ENCODE measurements at places on chromosomes 13 and 19. TPM values are rescaled to one million over a fixed set of nuclear protein-coding genes. Genes with fewer than 3 reads are reported as not detected.

C3 gene
- 0.57 TPM for total RNA-seq

TMEM86B gene
- 9.8 TPM for total RNA-seq

BCAM gene
- not detected for total RNA-seq

KLF1 gene
- not detected for total RNA-seq

IGFL1 gene
- total RNA-seq, result not detected

IRS2 gene
- total RNA-seq, result 72.8 TPM

NKG7 gene
- total RNA-seq, result 336 TPM

COX6B2 gene
- total RNA-seq, result 0.43 TPM

TICAM1 gene
- total RNA-seq, result 12.5 TPM

CLEC17A gene
- total RNA-seq, result not detected

MCEMP1 gene
- total RNA-seq, result not detected

CDC34 gene
- total RNA-seq, result 46.3 TPM

FBXO27 gene
- total RNA-seq, result 0.39 TPM

PRR20B gene
- not detected for total RNA-seq

DNA sequence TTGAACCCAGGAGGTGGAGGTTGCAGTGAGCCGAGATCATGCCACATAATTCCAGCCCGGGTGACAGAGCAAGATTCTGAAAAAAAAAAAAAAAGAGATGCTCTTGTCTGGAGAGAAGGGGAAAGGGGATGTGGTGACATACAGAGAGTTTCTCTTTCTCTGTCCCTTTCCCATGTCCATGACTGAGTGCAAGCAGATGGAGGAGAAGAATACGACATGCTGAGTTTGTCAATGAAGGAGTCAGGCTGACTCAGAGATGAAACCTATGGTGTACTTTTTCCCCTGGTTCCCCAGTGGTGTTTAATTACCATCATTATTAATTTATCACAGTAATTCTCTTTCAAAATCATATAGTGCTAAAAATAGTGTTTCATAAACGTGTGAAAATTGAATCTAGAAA, 448.8 kb downstream of the FOXO1 start:
- DNase-seq, result no peak
- no peak overlapping the region for H3K27ac ChIP-seq
- H3K4me1 ChIP-seq, result peaks cover 34% of the 10 kb centered on the region
- no peak overlapping the region for H3K4me3 ChIP-seq
- H3K36me3 ChIP-seq, result no peaks in the 10 kb centered on the region
- H3K27me3 ChIP-seq, result no peaks in the 10 kb centered on the region

DNA sequence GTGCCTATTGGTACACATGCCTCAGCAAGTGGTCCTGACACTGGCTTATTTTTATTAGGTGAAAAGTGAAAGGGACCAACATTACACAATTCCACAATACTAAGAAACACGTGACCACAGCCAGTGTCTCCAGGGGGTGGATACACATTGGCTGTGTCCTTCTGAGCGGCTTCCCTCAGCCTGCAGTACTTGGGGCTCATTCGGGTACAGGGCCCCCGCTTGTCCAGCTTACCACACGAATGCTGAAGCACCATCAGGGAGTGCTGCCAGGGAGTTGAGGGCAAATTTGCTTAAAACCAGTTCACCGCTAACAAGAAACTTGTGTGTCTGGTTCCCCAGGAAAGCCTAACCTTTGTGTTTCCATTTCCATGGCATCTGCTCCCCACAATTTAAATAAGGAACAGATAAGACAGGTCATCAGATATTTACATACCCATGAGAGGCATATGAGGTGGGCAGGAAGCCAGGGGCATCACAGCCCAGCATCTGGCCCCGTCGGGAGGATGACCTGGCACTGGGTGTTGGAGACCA, 23.3 kb downstream of the PBX4 start:
- no peak overlapping the region for H3K4me3 ChIP-seq
- peaks cover 18% of the 10 kb centered on the region for H3K36me3 ChIP-seq
- H3K4me1 ChIP-seq, result peaks cover 40% of the 10 kb centered on the region
- no peak for DNase-seq
- H3K27ac ChIP-seq, result no peak overlapping the region

DNA sequence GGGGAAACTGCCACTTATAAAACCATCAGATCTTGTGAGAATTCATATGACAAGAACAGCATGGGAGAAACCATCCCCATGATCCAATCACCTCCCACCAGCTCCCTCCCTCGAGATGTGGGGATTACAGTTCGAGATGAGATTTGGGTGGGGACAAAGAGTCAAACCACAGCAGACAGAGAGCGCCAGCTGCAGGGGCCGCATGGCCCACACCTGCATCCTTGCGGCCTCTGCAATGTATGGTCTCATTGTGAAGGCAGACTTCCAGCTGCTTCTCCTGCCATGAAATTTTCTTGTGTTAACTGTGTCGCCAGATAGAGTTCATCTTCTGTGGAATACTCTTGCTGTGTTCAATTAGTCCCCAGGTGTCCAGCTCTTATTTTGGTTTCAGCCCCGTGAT, 17.3 kb upstream of the SLC15A1 start:
- H3K27ac ChIP-seq, result no peak overlapping the region
- no peaks in the 10 kb centered on the region for H3K4me1 ChIP-seq
- no peaks in the 10 kb centered on the region for H3K27me3 ChIP-seq
- no peak overlapping the region for H3K4me3 ChIP-seq
- DNase-seq, result no peak
- no peaks in the 10 kb centered on the region for H3K36me3 ChIP-seq

GRCh38 chr13:25778808-25779305, 273.0 kb downstream of the SHISA2 start:
- H3K27ac ChIP-seq, result no peak overlapping the region
- DNase-seq, result no peak
- H3K4me1 ChIP-seq, result no peaks in the 10 kb centered on the region
- no peaks in the 10 kb centered on the region for H3K36me3 ChIP-seq
- no peaks in the 10 kb centered on the region for H3K27me3 ChIP-seq
- H3K4me3 ChIP-seq, result no peak overlapping the region

GRCh38 chr13:73355134-73355533, 296.3 kb downstream of the KLF5 start:
- H3K27ac ChIP-seq, result no peak overlapping the region
- H3K36me3 ChIP-seq, result no peaks in the 10 kb centered on the region
- no peaks in the 10 kb centered on the region for H3K27me3 ChIP-seq
- H3K4me3 ChIP-seq, result no peak overlapping the region
- H3K4me1 ChIP-seq, result no peaks in the 10 kb centered on the region
- DNase-seq, result no peak

GRCh38 chr13:69324090-69324886, 783.3 kb upstream of the ATXN8OS start:
- no peak overlapping the region for H3K4me3 ChIP-seq
- DNase-seq, result no peak
- H3K27ac ChIP-seq, result no peak overlapping the region
- H3K27me3 ChIP-seq, result no peaks in the 10 kb centered on the region
- no peaks in the 10 kb centered on the region for H3K36me3 ChIP-seq

- no peak for DNase-seq
- no peaks in the 10 kb centered on the region for H3K36me3 ChIP-seq
- H3K27me3 ChIP-seq, result no peaks in the 10 kb centered on the region
- H3K4me3 ChIP-seq, result no peak overlapping the region
These were observed 341.0 kb downstream of the DNAJC15 start for GRCh38 chr13:43364210-43365038.

GRCh38 chr19:17107546-17108452, 32.2 kb downstream of the MYO9B start:
- DNase-seq, result no peak
- H3K36me3 ChIP-seq, result peaks cover 67% of the 10 kb centered on the region
- no peaks in the 10 kb centered on the region for H3K27me3 ChIP-seq

GRCh38 chr19:4534836-4535658, at the start of gene PLIN5:
PLIN5 (minus strand) TSS chr19:4535224; CDS start chr19:4534074, 1,150 bp downstream.
- no peak within 1 kb of the TSS for H3K4me3 ChIP-seq
- H3K4me1 ChIP-seq, result no peaks in the 10 kb centered on the region
- no peaks in the 10 kb centered on the region for H3K27me3 ChIP-seq

GRCh38 chr13:100434010-100434763, 154.4 kb downstream of the GGACT start:
- no peak overlapping the region for H3K27ac ChIP-seq
- no peaks in the 10 kb centered on the region for H3K4me1 ChIP-seq
- no peaks in the 10 kb centered on the region for H3K27me3 ChIP-seq
- no peak overlapping the region for H3K4me3 ChIP-seq
- DNase-seq, result no peak
- H3K36me3 ChIP-seq, result no peaks in the 10 kb centered on the region

DNA sequence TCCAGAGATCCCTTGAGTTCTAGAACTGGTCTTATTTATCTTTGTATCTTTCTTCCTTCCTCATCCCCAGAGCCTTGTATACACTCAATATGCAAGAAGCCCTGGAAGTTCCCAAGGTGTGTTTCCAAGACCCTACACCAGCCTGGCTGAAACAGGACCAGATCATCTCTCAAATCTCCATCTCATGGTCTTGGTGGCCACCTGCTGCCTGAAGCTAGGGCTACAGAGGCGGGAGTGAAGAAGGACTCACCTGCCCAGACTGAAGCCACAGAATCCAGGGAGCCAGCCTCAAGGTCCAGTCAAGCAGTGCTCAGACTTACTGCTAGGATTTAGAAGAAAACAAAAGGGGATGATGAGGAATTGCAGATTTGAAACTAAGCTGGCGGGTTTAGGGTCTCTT, 6.1 kb upstream of the CYSLTR2 start:
- H3K4me1 ChIP-seq, result peaks cover 4% of the 10 kb centered on the region
- H3K36me3 ChIP-seq, result no peaks in the 10 kb centered on the region
- no peak for DNase-seq
- H3K4me3 ChIP-seq, result no peak overlapping the region

DNA sequence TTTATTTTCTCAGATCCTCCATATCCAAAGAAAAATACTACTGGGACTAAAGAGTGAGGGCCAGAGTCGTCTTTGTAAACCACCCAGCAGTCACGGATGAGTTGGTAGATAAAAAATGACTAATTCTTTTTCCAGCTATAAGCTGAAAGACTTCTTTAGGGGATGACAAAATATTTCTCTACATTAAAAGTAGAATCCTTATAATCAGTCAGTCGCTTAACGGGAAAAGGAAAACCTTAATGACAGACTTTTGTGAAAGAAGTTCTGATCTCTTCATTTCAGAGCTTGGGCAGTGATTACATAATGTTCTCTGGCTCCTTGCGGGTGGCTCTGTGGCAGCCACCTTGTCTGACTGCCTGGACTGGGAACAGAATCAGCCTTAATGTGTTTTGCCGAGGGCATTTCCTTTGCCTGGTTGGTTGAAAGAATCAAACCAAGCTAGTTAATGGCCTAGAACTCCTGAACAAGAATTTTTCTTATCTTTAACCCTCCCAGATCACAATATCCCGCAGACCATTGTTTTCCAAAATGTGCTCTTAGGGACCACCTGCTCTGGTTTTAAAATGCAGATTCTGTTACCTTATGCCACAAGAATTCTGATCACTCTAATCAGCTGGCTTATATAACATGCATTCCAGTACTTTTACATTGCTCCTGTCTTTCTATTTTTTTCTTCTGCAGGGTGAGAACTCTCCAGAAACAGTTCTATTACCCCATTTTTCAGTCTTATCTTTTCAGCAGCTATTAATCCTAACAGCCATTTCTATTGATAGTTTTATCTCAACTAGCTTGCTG, 2.5 kb downstream of the ITM2B start:
- peak overlapping the region; percentile 61 for H3K4me3 ChIP-seq
- H3K27me3 ChIP-seq, result no peaks in the 10 kb centered on the region
- peaks cover 51% of the 10 kb centered on the region for H3K4me1 ChIP-seq

DNA sequence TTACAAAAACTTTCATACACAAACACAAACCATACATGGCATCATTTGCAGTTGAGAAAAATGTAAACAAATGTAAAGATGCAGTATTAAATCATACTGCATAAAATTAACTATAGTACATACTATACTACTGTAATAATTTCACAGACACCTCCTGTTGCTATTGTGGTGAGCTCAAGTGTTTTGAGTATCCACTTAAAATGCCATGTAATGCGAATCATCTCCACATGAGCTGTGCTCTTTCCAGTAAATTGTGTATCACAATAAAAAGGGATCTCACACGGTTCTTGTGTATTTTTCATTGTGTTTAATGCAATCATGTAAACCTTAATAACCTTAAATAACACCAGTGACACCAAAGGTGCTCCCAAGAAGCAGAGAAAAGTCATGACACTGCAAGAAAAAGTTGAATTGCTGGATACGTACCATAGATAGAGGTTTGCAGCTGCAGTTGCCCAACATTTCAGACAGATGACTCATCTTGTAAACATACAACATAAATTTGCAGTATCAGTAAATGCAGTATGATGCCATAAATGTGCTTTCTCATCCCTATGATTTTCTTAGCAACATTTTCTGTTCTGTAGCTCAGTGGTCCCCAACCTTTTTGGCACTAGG, 166.6 kb downstream of the RAP2A start:
- H3K4me1 ChIP-seq, result no peaks in the 10 kb centered on the region
- no peaks in the 10 kb centered on the region for H3K27me3 ChIP-seq
- H3K36me3 ChIP-seq, result no peaks in the 10 kb centered on the region
- no peak for DNase-seq

DNA sequence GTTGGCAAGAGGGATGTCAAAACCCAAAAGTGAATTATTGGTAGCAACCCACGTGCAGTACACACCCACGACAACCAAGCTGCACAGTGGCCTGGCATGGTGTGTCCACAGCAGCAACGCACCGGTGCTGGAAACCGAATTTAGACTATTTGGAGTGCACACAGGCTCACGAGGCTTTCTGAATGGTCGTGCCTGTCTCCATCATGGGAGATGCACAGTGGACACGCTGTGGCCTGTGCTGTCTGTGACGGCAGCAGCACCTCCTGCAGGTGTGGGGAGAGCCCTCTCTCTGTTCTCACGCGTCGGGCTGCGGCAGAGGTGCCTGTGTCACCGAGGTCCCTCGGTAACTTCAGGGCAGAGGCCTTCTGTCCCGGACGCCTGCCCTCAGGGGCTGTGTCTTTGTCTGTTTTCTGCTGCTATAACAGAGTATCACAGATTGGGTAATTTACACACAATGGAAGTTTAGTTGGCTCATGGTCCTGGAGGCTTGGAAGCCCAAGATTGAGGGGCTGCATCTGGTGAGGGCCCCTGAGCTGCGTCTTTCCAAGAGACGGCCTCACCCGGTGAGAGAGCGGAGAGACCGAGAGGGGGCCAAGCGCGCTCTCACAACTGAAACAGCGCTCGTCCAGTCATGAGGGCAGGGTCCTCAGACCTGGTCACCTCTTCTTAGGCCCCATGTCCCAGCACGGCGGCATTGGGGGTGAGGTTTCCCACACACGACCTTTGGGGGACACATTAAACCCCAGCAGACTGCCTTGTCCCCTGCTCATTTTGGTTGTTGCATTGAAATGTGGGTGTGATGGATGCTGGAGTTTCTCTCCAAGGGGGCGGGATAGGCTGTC, 9.1 kb upstream of the MCF2L start:
- H3K27ac ChIP-seq, result no peak overlapping the region
- no peaks in the 10 kb centered on the region for H3K27me3 ChIP-seq
- DNase-seq, result no peak
- H3K36me3 ChIP-seq, result no peaks in the 10 kb centered on the region

DNA sequence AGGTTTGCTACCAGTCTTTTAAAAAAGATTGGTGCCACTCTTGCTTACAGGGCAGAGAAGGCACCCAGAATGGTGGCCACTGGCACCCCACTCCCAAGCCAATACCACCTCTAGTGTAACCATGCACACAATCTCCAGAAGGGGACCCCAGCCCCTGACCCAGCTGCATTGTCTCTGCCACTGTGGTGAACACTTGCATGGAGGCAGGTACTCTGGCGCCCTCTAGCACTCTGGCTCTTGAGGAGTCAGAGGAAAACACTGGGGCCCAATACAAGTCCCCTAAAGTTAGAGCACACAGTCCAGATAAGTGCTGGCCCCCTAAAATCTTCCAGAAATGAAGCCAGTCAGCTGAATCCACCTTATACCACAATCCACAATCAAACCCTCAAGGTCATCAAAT, 6.0 kb downstream of the ERVV-1 start:
- H3K27ac ChIP-seq, result no peak overlapping the region
- H3K4me1 ChIP-seq, result no peaks in the 10 kb centered on the region
- H3K4me3 ChIP-seq, result no peak overlapping the region
- no peaks in the 10 kb centered on the region for H3K27me3 ChIP-seq
